ENCODE measurements at places on chromosomes 2 and 18.
A peak's percentile ranks its signal among the peaks of the same experiment; 100 is the strongest.

GRCh38 chr2:197944416-197945096 lies 140.2 kb downstream of the PLCL1 start:
- DNase-seq = no peak

DNA sequence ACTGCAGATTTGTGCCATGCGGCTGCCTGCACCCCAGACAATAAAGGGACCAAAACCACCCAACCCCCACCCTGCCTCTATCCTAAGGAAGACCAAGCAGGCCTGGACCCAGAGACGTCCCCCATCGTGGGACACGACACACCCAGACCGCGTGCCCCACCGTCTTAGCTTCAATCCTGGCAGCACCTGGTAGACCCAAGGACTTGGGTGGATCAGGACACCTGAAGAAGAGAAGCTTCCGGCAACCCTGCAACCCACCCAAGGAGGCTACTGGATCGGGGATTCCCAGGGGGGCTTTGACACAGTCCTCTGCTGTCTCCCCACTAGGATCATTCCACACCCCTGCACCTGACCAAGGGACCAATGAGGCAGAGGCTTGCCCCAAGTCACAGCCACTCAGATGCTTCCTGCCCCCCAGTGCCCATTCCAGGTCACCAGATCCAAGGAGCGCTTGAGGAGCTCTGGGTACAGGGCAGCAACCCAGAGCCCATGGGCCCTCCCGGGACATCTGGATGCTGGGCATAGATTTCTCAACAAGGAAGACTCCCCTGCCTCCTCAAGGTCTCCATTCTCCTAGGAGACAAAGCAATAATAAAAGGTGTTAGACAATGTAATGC lies 3.6 kb downstream of the ALPI start:
- no peak for DNase-seq

DNA sequence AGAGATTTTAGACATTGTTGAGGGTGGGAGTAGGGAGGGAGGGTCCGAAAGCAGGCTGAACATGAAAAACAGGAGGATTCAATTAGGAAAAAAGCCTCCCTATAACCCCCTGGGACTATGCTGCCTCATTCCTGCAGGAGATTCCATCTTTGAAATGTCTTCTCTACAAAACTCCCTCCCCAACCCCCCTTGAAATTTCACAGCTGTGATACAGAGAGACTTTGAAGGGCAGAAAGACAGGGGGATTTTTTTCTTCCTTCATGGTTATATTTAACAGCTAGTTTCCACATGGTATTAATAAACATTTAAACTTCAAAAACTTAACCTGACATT lies 57.6 kb downstream of the TRIB2 start:
- DNase-seq = no peak

GRCh38 chr2:101306410-101306809 lies 2.1 kb downstream of the RNF149 start:
- no peak for DNase-seq

DNA sequence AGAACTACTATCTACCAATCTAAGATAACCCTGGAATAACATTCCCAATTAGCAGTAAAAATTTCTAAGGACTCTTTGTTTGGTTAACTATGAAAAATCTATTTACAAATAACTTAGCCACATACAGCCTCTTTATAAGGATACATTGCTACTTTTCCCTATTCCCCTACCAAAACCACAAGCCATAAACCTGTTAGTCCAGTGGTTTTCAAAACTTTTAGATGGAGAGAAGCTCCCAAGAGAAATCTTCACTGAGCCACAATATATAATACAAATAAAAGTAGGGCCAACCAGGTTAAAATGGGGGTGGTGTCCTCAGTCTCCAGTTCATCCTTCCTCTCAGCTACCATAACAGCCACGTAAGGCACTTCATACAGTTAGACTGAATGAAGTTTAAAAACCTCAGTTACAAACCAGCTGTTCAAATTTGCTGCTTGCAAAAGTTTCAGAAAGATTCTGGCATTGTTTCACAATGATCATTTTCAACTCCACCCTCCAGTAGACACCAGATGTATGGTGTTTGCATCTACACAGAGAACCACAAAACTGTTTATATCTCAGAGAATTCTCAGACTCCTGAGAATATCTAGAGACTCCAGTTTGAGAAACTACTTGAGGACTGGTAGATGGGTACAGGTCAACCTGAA lies 26.0 kb downstream of the SOS1 start:
- no peak for DNase-seq

DNA sequence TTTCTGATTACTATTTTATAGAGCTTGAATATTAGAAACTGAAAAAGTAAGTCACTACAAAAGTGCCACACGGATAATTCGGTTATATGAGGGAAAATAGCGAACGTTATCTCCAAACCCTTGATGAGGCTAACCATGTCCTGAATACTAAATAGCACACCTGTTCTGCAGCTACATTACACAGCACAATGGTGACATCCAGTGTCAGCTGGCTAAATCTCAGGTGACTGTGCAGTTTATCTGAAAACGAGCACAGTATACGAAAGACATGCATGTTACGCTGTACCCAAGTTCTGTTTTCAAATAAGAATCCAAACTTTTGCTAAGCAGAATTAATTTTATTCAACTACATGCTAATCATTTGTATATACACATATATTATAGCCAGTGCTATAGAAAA lies 9.0 kb downstream of the CCDC68 start:
- DNase-seq = peak; percentile 19

GRCh38 chr2:26503231-26503880 lies 25.4 kb upstream of the OTOF start:
- DNase-seq = peak; percentile 65

DNA sequence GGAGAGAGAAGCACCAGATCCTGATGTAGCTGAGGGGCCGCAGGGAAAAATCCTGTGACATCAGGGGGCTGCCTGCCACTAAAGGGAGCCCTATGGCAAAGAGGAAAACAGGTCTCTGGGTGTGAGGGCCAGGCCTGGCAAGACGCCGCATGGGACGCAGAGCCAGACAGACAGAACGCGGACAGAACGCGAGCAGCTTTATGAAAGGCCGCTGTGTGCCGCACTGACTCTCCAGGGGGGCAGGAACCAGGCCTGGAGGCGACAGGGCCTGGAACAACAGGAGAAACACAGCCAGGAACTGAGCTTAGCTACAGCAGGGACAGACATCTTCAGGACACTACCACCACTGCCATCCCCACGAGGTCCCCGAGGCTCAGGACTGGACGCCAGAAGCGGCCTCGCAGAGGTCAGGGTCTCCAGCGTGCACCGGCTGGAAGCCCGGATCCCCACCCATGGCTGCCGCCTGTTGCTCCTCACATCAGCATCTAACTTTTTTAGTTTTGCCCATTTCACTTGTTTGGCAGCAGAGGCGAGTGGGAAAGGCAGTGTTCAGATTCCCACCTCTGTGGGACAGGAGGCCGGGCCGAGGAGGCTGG lies 131.6 kb downstream of the VAPA start:
- DNase-seq = no peak

DNA sequence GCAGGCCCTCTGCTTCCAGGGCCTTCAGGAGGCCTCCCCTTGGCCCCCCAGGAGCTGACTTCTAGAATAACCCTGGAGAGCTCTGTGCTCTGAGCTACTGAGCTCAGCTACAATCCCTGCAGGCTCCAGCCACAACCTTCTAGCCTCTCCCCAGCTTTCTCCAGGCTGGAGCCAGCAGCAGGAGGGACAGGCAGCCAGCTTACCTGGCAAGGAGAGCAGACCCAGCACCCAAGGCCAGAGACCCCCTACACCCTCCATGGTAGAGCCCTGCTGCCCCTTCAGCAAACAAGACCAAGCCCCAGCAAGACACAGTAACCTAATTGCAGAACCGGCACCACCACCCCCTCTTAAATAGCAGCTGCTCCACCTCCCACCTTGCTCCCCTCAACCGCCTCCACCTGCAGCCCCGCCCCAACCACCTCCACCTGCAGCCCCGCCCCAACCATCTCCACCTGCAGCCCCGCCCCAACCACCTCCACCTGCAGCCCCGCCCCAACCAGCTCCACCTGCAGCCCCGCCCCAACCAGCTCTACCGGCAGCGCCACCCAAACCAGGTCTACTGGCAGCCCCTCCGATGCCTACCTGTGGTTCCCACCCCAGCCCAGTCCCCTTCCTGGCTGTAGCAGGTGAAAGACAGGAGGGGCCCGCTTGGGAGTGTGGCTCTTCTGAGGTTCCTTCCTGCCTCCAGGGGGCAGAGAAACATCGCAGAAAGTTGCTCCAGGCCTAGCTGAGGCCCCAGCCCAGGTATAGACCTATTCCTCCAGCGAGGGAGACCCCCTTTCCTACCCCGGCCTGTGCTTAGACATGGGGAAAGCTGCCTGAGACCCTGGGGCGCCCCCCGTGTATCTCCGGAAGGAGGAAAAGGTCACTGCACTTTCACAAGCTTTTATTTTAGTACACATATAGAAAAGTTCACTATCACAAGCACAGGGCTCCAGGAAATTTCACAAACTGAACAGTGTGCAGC lies at the start of gene ASTL:
ASTL (minus strand) TSS at position 324 of the 967 bp plus-strand sequence; CDS start at position 258, 66 bp downstream.
- DNase-seq = no peak

- DNase-seq = no peak
Observed at GRCh38 chr2:196263181-196263747, 91.9 kb upstream of the STK17B start.

GRCh38 chr2:140085674-140086073 lies 1305.5 kb upstream of the NXPH2 start:
- no peak for DNase-seq

DNA sequence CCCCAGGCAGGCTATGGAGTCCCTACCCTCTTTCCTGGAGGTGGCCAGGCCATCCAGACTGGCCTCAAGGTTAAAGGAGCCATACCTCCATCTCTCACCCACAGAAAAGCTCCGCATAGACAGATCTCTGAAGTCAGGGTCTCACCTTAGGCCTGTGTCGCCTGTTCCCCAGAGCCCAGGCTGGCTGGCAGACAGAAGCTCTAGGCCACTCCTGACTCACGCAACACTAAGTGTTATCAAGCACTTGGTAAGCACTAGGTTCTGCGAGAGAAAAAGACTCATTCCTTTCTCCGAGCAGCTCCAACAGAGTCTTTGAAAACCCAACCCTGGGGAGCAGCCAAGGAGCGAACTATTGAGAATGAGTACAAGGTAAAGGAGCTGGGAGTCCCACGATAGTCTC lies 6.1 kb downstream of the SMAD7 start:
- no peak for DNase-seq

DNA sequence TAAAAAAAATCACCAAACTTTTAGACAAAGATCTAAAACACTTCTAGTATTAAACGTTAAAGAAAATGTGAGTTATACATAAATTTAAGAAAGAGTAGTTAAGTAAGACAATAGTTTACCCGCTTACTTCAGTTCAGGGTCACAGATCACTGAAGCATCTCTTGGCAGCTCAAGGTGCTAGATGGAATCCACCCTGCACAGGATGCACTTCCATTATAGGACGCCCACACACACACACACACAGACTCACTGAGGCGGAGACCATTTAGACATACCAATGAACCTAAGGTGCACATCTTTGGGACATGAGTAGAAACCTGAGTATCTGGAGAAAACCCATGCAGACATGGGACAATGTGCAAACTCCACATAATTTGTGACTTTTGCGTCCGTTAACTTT lies 630.6 kb upstream of the ZNF804A start:
- DNase-seq = no peak

DNA sequence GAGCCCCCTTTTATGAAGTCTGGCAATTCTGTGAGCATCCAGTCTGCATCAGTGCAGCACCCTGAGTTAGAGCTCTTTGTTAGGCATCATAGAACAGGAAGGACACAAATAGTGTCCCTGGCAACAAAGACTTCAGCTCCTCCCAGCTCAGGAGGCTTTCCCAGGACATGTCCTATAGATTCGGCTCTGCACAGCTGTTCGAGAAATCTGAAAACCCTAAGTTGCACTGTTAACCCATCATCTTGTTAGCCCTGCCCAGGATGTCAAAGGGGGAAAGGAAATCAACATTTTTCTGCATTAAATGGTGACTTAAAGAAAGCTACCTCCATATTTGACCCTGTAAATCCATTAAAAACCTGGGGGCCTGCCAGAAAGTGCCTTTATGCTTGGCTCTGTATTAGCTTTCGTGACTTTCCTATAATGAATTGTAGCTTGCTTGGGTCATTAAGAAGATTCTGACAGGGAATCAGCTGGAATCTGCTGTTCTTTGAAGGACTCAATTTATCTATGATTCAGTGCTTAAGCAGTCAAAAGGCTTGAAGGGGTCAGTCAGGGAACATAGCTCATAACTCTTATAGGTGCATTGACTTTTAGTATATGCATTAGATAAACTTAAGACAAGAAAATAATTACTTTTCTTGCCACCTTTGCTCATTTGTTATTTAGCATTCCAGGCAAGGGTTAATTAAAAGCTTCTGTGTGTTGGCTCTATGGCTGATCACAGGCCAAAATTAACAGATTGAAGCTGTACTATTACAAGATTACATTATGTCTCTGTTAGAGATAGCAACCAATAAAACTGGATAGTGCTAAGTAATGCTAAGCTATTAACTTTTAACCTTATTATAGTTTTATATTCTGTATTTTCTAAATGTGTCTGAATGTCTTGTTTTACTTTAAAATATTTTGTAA lies 20.6 kb downstream of the ERMN start:
- no peak for DNase-seq

DNA sequence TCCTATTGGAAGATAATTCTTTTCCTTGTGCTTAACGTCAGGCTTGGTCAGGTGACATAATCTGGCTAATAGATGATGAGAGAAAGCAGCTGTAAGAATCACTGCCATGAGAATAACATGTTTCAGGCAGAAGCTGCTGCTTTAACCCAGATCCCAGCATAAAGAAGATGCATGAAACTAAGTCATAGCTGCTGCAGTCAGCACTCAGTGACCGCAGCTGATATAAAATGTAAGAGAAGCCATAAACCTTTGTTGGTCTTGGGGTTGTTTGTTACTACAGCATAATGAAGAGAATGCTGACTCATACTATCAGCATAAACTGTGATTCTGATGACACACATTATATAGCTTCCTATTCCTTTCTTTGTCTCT lies 274.3 kb upstream of the TRIB2 start:
- no peak for DNase-seq

- no peak for DNase-seq
Observed at GRCh38 chr2:200156166-200156835, 150.2 kb upstream of the SPATS2L start.

DNA sequence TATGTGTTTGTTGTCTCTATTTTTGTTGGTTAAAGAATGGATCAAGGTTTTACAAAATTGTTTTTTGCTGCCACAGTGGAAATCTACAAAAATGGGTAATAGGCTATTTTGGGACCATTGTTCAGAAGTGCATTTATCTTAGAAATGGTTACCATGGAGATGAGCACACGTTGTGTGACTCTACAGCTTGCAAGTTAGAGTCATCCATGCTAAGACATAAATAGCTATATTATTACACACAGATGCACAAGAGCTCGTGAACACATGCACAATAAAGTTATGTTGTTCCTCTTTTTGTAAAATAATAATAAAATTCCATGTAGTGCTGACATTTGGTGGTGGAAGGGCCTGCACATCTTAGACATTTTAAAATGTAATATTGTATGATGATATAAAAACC lies 15.5 kb upstream of the DUSP19 start:
- no peak for DNase-seq

DNA sequence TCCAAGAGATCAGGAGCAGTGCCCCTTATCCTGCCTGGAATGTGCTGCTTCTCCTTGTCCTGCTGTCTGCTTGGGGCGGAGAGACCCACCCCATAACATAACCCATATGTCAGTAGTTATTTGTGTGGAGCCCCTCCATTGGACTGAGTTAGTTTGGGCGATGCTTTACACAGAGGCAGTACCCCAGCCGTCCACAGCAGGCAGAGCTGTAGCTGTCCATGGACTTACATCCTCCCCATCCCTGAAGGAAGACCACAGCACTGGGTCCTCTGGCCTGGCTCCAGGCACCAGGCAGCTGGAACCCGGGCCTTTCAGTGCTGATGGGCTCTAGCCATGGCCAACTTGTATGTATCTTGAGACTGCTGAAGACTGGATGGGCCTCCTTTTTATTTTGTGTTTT lies 20.3 kb downstream of the GKN2 start:
- DNase-seq = no peak

GRCh38 chr18:75213611-75214331 lies 3.2 kb downstream of the TSHZ1 start:
- DNase-seq = no peak
